Activated T-cell treated with anti-CD3 and anti-CD28 coated beads for 24 hours (primary cell): ENCODE measurements at places on chromosomes 12 and 14.

DNA sequence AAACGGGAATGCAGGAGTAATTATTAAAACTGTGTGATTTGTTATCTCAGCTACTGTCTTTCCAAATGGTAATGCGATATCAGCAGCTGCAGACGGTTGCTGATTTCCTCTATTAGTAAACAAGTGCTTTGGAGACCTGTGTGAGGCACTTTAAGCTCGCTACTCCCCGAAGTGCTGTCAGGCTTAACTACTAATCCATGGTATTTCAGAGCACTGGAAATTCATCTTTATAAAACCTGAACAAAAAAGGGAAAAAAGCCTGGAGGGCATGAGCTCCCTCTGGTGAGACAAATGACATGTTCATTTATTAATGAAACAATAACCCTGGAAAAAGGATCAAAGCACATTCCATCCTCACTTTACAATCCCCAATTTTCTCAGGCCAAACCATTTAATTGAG is 143.6 kb upstream of the OTX2 start:
- DNase-seq = no peak

- DNase-seq = no peak
These were observed 123.3 kb downstream of the SSPN start for GRCh38 chr12:26318661-26319068.

DNA sequence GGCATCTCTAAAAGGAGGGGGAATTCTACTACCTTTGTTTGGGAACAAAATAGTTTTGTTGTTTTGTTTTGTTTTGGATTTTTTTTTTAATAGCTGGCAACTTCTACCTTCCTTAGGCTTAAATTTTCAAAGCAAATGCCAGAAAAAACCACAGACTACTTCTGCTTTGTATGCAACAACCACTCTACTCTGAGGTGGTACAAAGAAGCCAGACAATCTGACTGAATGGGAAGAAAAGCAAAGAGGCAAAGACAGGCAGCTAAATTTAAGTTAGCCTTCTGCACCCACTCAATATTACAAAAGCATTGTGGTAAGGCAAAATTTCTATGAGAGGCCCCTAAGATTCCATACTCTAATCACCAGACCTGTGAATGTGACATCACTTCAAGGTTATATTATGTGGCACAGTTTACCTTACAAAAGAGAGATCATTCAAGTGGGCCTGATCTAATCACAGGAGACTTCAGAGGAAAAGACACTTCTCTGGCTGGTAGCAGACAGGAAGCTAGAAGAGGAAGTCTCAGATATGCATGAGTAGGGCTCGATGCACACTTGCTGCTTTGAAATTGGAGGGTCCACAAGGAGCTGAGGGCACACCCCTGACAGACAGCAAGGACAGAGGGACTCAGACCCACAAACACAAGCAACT is 566.6 kb downstream of the RPS29 start:
- no peak for DNase-seq

DNA sequence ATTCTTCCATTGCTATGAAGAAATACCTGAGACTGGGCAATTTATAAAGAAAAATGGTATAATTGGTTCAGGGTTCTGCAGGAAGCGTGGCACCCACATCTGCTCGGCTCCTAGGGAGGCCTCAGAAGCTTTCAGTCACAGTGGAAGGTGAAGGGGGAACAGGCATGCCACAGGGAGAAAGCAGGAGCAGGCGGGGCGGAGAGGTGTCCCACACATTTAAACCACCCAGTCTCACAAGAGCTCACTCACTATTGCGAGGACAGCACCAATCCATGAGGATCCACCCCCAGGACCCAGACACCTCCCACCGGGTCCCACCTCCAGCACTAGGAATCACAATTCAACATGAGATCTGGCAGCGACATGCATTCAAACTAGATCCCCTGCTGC is 56.0 kb upstream of the C14orf180 start:
- no peak for DNase-seq

- DNase-seq = no peak
These were observed 13.5 kb upstream of the CYP46A1 start for GRCh38 chr14:99670361-99671234.

DNA sequence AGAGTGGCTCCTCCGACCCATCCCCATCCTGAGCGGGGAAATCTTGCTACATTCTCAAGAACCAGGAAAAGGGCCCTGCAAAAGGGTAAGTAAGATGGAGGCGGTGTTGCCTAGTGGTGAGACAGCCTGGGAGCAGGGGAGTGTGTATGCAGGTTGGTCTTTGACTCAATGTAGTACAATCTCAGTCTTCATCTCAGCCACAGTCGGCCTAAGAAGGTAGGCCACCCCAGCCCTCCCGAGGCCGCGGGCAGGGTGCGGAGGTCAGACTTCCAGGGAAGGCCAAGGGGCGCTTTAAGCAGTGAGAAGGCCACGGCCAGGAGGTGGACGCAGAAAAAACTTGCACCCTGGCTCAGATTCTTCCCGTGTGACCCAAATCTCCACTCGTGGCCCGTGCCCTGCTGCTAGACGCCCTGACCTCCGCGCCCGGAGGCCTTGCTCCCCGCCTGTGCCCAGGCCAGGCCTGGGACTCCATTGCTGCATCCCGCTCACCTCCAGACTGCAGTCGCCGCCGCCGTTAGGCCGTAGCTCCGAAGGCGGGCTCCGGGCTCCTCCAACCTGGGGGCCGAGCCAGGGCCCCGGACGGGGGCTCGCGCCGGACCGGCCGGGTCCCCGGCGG is 435 bp downstream of the FOXM1 start:
- DNase-seq = no peak

GRCh38 chr14:56195704-56196103 is 77.5 kb downstream of the PELI2 start:
- DNase-seq = no peak

GRCh38 chr12:19375888-19376287 is 63.4 kb upstream of the AEBP2 start:
- DNase-seq = no peak
